ENCODE measurements at places on chromosomes 3 and 15.

- DNase-seq: no peak
Measured at GRCh38 chr3:193716150-193716549, 123.1 kb downstream of the OPA1 start.

- no peak for DNase-seq
Measured at GRCh38 chr3:69142797-69143454, 20.5 kb upstream of the LMOD3 start.

GRCh38 chr3:110519071-110519470 lies 552.5 kb upstream of the NECTIN3 start:
- no peak for DNase-seq

- peak; percentile 77 for DNase-seq
Measured at GRCh38 chr3:18351823-18352744, 73.1 kb downstream of the SATB1 start.

GRCh38 chr3:176987901-176988650 lies 209.2 kb downstream of the TBL1XR1 start:
- peak; percentile 16 for DNase-seq

DNA sequence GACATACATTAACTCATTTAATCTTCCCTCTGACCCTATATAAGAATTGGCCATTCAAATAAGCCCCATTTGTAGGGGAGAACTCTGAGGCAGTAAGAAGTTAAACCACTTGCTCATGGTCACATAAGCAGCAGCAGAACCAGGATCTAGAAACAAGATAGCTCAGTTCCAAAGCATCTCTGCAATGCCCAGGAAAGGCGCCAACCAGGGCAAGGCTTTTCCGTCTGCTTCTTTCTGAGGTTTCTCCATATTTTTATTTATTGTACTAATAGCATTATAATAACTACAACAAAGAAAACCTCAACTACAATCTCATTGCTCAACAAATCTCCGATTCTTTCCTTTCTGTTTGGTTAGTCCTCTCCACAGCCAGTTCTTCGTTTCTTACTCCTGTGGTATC lies 4.3 kb upstream of the UBE2E2 start:
- DNase-seq: no peak

DNA sequence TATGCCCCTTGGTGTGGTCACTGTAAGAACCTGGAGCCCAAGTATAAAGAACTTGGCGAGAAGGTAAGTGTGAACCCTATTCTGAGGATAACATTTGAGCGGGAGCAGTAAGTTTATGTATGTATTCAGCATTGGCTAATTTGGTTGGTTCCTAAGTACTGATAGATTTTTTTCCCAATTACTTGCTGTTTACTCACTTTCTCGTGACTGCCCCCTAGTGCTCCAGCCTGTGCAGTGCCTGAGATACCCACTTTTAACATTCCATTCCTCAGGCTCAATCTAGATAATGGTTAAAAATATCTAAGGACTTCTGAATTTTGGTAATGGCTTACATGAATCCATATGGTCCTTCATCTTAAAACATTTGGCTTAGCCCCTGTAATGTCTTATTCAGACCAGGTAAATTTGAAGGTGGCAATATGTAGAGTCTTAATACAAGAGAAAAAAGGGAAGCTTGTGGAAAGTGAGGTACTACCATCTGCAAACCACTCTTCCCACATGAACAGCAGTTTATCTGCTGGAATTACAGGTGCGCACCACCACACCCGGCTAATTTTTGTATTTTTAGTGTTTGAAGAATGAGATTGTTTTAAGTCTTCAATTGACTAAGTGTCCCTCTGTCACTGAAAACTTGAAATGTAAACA lies 7.1 kb downstream of the ELL3 start:
- DNase-seq: peak; percentile 9

DNA sequence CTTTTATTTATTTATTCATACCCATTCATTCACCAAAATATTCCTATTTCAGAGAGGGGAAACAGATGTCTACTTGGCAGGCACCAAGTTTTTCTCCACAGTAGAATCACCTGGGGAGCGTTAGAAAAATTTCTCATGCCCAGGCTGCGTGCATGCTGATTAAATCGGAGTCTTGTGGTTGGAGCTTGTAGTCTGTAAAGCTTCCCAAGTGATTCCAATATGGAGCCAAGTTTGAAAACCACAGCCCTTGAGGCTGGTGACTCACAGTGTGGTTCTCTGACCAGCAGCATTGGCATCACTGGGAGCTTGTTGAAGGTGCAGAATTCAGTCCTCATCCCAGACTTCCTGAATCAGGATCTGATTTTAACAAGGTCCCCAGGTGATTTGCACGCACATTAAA lies 49.7 kb downstream of the PDHB start:
- no peak for DNase-seq

DNA sequence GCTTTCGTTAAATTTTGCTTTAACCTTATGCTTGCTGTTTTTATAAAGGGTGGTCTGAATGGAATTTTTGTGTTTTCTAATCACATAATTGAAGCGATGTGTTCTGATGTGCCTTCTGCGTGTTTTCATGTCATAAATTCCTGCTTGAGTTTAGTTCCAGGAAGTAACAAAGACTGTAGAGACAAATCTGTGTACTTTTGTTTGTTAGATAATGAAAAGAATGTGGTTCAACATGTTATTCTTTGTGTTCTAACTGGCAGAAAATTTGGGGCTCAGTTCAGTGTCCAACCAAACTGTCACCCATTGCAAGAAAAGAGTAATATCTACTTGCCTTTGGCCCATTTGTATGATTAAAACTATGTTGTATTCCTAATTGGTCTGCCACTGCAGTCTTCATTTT lies 324.0 kb downstream of the DIPK2A start:
- DNase-seq: no peak

- no peak for DNase-seq
Measured at GRCh38 chr15:65918357-65918920, 49.1 kb downstream of the RAB11A start.

GRCh38 chr3:71537211-71537611 lies 46.3 kb downstream of the FOXP1 start:
- DNase-seq: no peak

- no peak for DNase-seq
Measured at GRCh38 chr15:42157381-42157780, 945 bp upstream of the PLA2G4F start.

DNA sequence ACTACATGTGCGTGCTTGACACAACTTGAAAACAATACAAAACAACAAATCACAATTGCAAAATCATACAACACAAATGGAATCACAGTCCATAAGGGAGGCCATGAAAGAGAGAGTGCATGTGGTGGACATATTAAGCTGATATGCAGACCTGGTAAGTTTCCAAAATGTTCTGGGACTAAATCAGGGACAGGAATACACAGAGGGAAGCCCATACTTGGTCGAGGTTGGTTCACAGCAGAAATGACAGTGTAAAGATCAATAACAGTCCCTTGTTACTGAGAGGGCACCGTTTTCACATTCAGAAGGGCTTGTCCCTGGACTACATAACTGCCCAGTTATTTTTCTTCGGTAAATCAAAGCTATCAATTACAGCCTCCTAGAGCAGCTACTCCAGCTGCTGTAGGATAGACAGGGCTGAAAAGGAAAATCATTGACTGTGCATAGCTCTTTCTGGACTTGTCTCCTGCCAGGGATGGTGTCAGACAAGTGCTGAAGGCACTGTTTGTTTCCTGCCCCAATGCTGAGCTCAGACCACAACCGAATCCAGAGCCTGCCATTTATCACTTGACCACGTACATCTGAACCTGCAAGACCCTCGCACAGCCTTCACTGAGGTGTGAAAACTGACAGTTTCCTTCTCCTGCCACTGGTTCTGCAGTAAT lies 79.5 kb upstream of the KCNMB2 start:
- DNase-seq: no peak

DNA sequence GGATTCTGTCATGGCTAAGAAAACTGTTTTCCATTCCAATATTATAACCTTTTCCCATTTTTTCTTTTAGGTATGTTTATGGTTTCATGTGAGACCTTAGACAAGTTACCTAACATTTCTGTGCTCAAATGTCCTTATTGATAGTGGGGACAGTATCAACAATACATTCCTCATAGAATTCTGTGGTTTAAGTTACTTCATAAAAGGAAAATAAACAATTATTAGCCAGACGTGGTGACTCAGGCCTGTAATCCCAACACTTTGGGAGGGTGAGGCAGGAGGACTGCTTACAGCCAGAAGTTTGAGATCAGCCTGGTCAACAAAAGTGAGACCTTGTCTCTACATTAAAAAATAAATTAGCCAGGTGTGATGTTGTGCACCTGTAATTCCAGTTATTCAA lies 436.8 kb upstream of the CNTN4 start:
- no peak for DNase-seq

DNA sequence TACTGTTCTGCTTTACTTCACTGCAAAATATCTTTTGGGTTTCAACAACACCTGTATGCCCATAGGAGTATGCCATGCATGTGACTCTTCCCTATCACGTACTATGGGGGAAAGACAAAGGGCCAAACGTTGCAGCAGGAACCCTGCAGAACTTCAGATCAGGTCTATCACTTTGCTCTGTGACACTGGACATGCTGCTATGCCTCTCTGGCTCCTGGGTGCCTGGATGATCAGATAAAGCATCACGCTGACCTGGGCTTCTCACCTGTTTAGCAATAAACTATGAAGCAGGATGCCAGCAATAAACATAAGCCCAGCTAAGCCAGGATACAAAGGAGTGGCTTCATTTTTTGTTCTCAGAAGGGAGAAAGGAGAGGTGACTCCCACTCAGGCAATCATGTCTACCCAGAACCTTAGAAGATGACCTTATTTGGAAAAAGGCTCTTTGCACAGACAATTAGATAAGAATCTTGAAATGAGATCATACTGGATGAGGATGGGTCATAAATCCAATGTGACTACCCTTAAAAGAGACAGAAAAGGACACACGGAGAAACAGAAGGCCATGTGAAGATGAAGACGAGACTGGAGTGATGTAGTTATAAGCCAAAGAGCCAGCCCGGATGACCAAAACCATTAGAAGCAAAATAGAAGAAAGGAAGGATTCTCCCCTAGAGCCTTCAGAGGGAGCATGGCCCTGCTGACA lies 19.3 kb downstream of the POMGNT2 start:
- DNase-seq: no peak

- no peak for DNase-seq
Measured at GRCh38 chr15:40853241-40853890, 9.5 kb downstream of the SPINT1 start.

DNA sequence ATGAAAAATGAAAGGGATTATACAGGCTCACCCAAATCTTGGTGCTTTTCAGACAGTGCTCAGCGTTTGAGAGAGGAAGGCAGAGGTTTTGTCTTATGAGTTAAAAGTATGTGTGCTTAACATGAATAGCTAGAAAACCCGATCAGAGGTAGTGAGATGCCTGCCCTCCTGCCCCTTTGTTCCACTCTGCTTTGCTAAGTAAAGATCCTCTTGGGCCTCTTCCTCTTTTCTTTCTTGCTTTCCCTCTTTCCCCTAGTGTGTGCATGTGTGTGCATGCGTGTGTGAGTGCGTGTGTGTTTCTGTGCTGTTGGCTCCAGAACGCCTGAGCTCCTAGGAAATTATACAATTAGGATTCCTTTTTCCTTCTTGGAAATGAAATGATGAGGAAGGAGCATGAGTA lies 261.3 kb upstream of the NR2E3 start:
- no peak for DNase-seq

DNA sequence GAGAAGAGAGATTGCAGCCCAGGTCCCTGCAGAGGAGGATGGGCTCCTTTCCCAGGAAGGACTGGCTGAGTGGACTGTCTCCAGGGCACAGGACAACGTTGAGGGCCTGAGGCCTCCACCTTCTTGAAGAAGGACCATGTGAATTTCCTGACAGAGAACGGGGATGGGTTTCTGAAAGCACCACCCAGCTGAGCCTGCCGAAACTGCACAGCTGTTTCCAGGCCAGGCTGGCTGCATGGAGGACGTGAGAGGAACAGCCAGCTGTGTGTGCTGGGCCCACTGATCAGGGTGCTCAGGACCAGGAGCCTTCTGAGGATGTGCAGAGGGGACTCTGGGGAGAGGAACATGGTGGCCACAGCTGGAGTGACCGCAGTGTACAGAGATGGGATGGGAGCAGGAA lies 39.2 kb downstream of the HMCES start:
- no peak for DNase-seq

- DNase-seq: no peak
Measured at GRCh38 chr3:30810625-30811024, 83.8 kb downstream of the GADL1 start.

DNA sequence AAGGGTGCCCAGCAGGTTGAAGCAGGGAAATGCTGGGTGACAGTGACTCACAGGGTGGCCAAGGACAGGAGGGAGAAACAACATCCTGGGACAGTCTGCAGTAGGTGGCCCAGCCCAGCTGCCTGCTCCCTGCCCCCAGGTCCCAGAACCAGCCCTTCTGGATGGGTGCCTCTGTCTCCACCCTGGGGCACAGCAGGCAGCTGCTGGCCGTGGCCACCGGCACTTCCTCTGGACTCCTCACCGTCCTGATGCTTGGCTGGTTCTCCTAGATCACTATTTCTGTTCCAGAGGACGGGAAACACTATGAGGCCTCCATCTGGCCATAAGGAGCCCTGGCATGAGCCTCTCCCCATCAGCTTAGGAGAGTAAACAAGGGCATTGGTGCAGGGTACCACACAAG lies 258.9 kb downstream of the XXYLT1 start:
- DNase-seq: no peak

GRCh38 chr3:12926660-12927059 lies 85.3 kb upstream of the RPL32 start:
- no peak for DNase-seq

DNA sequence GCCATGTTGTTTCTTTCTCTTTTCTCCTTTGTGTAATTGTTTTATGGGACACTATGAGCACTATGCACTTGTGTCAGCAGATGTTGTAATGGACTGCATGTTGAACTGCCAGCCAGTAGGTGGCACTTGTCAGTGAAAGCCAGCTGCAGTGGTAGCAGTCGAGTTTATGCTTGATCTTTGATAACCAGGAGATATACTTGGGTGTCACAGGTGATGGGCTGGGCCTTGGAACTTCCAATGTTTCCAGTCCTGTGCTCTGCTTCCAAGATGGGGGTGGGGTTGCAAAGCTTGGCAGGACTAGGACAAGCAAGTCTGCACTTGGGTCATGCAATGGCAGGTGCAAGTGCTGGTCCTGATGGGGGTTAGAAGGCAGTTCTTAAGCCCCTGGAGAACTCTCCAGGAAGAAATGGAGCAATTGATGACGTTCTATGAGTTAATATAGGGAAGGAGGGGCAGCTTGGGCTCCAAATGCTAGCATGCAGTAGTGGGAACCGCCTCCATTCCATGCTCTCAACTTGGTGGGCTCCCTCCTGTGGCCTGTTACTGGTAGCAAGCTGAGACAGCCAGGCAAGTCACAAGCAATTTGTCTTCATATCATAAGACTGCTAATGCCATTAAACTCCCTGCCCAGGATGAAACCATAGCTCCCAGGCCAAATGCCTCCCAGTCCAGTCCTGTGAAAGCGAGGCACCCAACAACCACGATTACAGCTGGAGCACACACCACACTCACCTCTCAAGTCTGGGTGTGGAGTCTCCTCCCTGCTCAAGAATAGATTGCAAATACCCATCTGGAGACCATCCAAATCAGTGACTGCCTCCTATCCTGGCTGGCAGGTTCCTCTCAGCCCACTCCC lies 287.2 kb downstream of the CGGBP1 start:
- DNase-seq: no peak
